ENCODE measurements at places on chromosomes 1 and 21. TPM values are rescaled to one million over a fixed set of nuclear protein-coding genes. Genes with fewer than 3 reads are reported as not detected.

Gene GPR61
- not detected for total RNA-seq

Gene PDXK
- total RNA-seq = 69.4 TPM

Gene ARHGAP29
- 10.0 TPM for total RNA-seq

Gene FCRL2
- total RNA-seq = not detected

Gene CASP9
- total RNA-seq = 7.7 TPM

Gene PADI1
- under 0.01 TPM for total RNA-seq

Gene SYDE2
- 3.0 TPM for total RNA-seq

Gene KRTAP20-1
- total RNA-seq = not detected

Gene GSTM4
- 25.6 TPM for total RNA-seq

Gene ADORA1
- 0.73 TPM for total RNA-seq

Gene ADAM30
- not detected for total RNA-seq

Gene ANGPTL3
- under 0.01 TPM for total RNA-seq

Gene APCS
- total RNA-seq = not detected

Gene NFASC
- total RNA-seq = 1.00 TPM

Gene ATP1A4
- total RNA-seq = under 0.01 TPM

Gene PKLR
- total RNA-seq = under 0.01 TPM

Gene OR2M3
- total RNA-seq = not detected

Gene S100A3
- 1.3 TPM for total RNA-seq

Gene CELF3
- not detected for total RNA-seq

Gene RHD
- not detected for total RNA-seq

Gene SDC3
- total RNA-seq = 168 TPM

Gene LCE1A
- total RNA-seq = not detected

Gene BSND
- total RNA-seq = not detected
